ENCODE measurements at places on chromosomes 3 and 15.
A peak's percentile ranks its signal among the peaks of the same experiment; 100 is the strongest.

DNA sequence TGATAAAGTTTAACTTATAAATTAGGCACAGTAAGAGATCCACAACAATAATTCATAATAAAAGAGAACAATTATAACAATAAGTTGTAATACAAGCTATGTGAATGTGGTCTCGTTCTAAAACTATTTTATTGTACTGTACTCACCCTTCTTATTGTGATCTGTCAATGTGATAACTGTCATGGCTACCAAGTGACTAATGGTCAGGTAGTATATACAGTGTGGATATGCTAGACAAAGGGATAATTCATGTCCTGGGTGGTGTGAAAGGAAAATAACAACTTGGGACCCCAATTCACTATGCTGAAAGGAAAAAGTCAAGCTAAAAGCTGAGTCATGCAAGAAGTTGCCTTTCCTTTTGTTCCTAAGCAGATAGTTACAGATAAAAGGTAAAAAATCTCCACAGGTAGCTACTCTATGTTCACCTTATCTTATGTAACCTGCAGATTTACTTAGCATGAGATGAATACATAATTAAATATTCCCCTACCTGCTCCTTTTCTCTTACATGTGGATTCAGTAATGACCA, 10.7 kb upstream of the CYP8B1 start:
- DNase-seq: no peak

GRCh38 chr3:169722724-169723123, 42.1 kb downstream of the TERC start:
- DNase-seq: no peak

DNA sequence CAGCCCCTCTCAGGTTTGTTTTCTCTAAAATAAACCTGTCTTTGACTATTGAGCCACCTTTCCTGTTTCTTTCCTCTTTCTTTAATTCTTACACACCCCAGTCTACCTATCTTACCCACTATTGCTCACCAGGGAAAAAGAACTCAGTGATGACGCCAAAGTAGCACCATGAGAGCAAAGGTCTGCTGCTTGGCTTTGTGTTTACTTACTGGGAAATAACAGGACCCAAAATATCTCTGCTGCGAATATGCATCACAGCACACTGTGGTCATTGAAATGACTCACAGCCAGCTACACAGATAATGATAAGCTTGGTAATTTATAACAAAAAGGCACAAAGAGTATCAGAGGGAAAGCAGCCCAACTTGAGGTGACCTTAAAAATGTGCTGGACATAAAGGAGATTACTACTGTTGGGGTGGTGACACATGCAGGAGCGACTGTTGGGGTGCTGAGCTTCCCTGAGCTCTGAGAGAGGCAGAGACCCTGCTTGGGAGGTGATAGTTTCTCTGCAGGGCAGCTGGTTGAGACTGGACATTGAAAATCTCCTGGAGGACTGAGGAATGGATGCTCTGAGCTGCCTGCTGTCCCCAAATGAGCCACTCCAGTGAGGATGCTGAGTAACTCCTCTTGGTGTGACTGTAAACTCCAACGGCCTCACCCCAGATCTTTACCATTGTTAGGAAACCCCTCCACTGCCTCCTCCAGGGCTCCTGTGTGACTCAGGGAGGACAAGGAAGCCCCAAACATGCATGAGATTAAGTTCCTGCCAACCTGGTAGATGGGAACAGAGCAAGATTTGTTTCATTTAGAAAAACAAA, 14.5 kb downstream of the EFCAB12 start:
- no peak for DNase-seq

- DNase-seq: no peak
Observed at GRCh38 chr3:125462722-125463299, 57.2 kb downstream of the SNX4 start.

GRCh38 chr3:39222462-39222861, 30.1 kb upstream of the XIRP1 start:
- DNase-seq: no peak

- DNase-seq: no peak
Observed at GRCh38 chr15:55151631-55152030, 45.1 kb downstream of the RSL24D1 start.

DNA sequence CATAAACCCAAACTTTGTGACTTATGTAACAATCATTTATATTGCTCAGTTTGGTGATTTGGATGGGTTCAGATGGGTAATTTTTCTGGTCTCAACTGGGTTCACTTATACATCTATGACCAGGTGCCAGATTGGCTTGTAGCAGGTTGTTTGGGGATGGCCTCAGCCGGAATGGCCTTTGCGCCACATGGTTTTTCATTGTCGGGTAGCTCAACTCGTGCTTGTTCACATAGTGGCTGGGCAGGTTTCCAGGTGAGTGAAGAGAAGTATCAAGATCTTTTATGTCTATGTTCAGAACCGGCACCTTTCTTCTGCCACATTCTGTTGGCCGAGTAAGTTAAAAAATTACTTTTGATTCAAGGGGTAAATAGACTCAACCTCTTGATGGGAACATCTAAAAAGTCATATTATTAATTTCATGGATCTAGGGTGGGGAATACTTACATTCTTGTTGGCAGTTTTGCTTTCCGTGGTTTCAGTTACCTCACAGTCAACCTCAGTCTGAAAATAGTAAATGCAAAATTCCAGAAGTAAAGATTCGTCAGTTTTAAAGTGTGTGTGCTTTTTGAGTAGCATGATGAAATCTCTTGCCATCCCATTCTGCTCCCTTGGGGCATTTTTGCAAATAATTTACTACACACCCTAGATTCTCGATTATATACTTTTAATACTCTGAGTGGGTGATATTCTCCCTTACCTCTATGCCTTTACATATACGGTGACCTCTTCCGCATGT, 745.7 kb upstream of the CCDC54 start:
- DNase-seq: no peak

GRCh38 chr3:133464573-133464972, 64.7 kb downstream of the BFSP2 start:
- no peak for DNase-seq

- DNase-seq: no peak
Observed at GRCh38 chr3:33910031-33910430, 111.6 kb downstream of the PDCD6IP start.

DNA sequence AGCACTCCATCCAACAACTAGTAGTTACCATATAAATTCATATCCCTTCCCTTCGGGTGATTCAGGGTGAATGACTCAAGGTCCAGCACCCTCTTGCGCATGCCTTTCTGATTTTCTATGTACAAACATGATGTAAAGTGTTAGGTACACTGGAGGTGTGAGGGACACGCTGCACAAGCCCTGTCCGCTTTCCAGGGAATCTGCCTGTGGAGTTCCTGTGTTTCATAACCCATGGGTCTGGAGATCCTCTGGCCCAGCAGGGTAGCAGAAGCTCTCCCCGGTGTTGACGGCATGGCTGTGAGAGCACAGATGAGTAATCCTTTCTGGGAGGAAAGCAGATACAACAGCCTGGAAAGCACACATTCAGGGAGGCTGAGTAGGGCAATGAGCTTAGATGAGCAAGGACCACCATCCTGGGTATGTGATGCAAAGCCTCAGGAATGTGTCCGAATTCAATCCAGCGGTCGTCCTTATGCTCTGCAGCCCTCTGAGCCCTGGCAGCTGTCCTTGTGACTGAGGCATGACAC, 142.9 kb upstream of the TP63 start:
- peak; percentile 6 for DNase-seq

DNA sequence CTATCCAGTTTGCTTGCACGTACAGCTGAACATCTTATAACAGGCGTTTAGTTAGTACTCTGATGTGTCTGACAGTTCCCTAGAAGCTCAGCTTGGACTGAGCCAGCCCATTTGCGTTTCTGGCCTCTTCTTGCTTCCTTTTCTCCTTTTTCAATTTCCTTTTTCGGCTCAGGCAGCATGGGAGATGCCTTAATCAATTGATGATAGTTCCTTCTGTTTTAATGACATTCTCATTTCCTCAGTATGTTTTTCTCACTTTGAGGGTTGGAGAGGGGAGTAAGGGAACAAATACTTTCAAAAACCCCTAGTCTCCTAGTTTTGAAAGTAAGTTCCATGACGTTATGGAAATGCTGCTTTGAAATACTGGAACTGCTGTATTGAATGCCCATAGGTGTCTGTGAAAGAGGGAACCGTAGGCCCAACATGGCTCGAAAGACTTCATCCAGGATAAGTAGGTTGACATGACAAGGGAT, 18.9 kb downstream of the IL1RAP start:
- no peak for DNase-seq

GRCh38 chr15:64825431-64826294, at the start of gene PIF1:
TSS of gene PIF1 (minus strand) at chr15:64825647. CDS start at chr15:64824335, 1,312 bp downstream.
- DNase-seq: peak; percentile 93

GRCh38 chr15:86863226-86863915, 783.7 kb downstream of the AGBL1 start:
- no peak for DNase-seq

DNA sequence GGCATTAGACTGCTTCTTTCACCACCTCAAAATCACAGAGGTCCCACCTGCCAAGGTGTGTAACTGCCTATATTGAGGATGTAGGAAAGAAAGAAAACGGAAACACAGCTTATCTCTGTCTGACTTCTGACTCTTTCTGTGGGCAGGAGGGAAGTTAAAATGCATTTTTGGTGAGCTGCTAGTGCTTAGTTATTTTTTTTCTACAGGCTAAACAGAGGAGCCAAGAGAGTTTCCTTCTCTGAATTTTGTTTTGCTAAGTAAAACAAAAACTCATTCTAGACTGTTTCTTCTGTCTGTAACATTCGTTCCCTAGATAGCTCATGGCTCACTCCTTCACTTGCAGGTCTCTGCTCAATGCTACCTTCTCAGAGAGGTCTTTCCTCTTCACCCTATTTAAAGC, 18.8 kb upstream of the AMOTL2 start:
- DNase-seq: no peak

DNA sequence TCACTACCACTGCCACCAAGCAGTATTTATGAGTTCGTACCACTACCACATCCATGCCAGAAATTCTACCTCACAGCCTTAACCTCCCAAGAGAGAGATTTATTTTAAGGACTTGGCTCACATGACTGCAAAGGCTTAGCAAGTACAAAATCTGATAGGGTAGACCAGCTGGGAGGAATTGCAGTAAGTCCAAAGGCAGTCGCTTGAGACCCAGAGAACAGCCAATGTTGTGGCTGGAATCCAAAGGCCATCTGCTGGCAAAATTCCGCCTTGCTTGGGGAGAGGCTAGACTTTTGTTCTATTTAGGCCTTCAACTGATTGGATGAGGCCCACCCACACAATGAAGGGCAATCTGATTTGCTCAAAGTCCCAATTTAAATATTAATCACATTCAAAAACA, 101.4 kb upstream of the STT3B start:
- DNase-seq: no peak

DNA sequence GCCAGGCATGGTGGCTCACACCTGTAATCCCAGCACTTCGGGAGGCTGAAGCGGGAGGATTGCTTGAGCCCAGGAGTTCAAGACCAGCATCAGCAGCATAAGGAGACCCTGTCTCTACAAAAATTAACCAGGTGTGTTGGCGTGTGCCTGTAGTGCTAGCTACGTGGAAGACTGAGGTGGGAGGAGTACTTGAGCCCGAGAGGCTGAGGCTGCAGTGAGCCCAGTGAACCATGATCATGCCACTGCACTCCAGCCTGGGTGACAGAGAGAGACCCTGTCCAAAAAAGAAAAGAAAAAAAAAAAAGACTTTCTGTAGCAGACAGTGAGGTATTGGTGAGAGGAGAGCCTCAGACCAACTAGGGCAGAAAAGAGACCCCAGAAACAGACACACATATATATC, 263.8 kb downstream of the XXYLT1 start:
- no peak for DNase-seq

- DNase-seq: no peak
Observed at GRCh38 chr3:194787072-194787471, 101.4 kb downstream of the FAM43A start.

DNA sequence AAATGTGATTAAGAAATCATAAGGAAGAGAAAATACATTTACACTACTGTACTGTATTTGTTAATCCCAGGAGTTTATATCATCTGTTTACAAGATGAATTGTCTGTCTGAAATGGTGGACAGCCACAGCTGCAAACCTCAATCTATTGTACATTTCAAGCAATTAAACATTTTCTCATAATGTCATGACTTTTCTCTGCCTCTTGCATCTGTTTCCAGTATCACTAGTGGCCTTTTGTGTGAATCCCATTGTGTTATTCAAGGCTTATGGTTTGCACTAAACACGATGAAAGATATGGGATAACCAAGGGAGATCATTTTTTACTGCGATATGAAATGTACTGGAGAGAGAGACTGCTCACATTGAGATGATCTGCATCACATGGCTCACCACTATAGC, 200.2 kb upstream of the LRRN1 start:
- no peak for DNase-seq

- no peak for DNase-seq
Observed at GRCh38 chr3:187150186-187150585, 10.9 kb upstream of the RPL39L start.

- peak; percentile 64 for DNase-seq
Observed at GRCh38 chr15:93980261-93980911, 251.0 kb upstream of the MCTP2 start.

GRCh38 chr15:78550815-78551214, 10.6 kb downstream of the PSMA4 start:
- no peak for DNase-seq

DNA sequence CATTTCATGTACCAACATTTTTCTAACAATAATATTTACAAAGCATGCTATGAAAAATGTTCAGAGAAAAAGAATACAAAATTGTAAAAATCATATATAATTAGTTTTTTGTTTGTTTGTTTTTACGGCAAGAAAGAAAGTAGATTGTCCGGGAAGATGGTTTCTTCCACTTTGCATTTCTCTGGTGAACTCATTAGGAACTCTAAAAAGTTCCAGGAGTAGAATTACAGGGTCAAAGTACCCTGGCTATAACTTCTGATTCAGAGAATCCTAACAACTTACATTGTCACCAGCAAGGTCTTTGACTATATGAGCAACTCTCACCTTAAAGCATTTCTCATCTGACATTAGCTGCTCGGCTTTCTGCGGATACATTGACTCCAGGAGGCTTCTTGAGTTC, 196.7 kb downstream of the PDE8A start:
- no peak for DNase-seq

- DNase-seq: no peak
Observed at GRCh38 chr3:3998140-3998922, 199.1 kb downstream of the LRRN1 start.

- DNase-seq: no peak
Observed at GRCh38 chr3:173214576-173214975, 73.5 kb upstream of the SPATA16 start.

DNA sequence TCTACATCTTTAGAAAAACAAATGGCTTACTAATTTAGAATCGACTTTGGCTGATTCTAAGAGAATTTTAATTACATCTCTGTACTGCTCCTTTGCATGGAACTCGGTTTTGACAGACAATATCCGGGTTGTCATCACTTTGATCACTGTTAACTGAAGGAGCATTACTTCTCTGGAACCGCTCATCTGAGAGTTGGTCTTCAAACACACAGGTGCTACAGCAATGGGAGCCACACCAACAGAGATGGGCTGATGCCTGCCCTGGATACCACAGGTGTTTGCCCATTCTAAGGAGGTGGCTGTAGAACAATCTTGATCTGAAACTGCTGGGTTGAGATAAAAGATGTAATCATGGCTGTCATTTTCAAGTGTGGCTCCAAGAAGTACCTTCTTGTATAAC, 21.6 kb downstream of the LINS1 start:
- no peak for DNase-seq

Data from right cardiac atrium (tissue), 5 donors.